ENCODE measurements at places on chromosomes 1 and 21.

GRCh38 chr1:57553666-57554065, 129.8 kb upstream of the DAB1 start:
- no peak for DNase-seq

DNA sequence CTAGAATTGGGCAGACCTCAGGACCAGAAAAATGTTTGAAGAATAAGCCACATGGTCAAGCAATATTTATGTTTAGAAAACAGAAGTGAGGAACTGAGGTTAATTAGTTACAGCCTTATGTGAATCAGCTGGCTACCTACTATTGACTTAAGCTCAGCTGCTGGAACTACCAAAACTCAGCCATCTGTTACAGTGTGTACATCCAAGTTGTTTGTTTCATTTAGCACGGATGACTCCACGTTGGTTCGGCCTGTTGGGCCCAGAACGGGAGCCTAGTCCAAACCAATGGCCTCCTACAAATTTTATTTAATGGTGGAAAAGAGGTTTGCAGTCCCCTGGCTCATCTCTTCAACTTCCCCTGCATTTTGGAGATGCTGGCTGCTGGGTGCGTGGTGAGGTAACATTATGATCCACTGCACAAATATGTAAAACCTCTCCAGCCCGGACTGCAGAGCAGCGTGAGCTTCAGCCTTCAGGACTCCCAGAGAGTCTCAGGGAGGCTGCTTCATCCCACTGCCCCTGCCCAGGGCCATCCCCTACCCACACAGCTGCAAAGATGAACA, 143.4 kb downstream of the ZZZ3 start:
- DNase-seq: no peak

DNA sequence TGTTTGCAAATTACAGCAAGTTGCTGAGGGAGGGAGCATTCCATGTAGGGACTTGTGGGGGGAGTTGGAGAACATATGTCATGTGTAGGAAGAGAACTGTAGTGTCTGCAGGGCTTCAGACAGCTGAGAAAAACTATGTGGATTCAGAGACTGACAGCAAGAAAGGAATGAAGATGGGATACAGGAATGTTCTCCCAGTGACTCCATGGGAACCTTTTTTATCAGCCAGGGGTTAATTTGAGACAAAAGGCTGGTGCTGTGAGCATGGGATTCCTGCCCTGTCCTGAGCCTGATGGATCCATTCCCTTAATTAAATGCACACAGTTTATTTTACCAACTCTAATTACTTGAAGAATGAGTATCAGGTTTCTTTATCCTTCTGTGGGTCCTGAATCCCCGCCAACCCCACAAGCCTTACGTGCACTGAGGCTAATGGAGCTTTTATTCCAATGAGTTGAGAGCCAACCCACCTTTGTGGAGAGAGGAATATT, 26.5 kb upstream of the PLXNA2 start:
- DNase-seq: no peak

- DNase-seq: no peak
Observed at GRCh38 chr1:109395602-109396512, 1.9 kb downstream of the SORT1 start.

DNA sequence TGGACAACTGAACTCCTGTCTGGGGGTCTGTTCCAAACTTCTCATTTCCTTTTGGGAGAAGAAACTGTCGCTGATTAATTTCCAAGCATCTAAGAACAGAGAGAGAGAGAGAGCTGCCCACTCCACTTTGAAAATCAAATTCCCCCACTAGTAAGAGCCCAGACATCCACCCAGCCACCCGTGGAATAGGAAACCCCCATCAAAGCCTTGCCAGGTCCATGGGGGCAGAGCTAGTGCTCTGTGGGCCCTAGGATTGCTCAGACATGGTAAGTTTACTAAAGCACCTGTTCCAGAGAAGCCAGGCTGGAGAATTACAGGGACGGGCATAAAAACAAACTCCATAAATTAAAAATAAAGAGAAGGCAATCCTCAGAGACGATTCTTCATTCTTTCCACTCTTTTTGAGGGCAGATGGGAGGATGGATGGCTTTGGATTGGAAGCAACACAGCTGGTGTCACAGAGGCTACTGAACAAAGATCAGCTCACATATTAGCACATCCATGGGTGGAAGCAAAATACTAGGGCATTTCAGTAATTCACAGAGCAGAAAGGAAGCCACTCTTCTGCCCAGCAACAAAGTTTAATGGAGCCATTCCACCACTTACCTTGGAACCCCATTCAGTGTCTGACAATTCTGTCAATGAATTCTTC, 103.9 kb downstream of the COLGALT2 start:
- no peak for DNase-seq

GRCh38 chr1:67630438-67631045, 54.5 kb upstream of the GADD45A start:
- DNase-seq: no peak

DNA sequence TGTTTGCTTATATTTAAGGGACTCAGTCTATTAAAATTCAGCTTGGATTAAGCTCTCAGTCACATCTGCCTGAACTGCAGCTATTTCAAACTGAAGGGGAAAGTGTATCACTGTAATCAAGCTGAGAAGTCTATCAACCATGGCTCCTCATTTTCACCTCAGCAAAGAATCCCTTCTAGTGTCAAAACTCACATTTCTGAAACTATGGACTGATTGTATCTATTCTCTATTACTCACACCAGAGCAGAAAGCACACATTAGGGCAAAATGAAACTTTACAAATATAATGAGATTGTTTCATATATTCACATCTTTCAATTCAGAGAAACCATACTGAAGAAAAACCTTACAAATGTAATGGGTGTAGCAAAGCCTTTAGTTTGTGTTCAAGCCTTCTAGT, 14.6 kb upstream of the C1orf146 start:
- no peak for DNase-seq

GRCh38 chr1:40921981-40922677, 57.4 kb upstream of the CTPS1 start:
- DNase-seq: no peak

GRCh38 chr1:39683591-39684312, 7.5 kb downstream of the HPCAL4 start:
- no peak for DNase-seq

GRCh38 chr1:234186037-234186688, 187.1 kb upstream of the COA6 start:
- no peak for DNase-seq

DNA sequence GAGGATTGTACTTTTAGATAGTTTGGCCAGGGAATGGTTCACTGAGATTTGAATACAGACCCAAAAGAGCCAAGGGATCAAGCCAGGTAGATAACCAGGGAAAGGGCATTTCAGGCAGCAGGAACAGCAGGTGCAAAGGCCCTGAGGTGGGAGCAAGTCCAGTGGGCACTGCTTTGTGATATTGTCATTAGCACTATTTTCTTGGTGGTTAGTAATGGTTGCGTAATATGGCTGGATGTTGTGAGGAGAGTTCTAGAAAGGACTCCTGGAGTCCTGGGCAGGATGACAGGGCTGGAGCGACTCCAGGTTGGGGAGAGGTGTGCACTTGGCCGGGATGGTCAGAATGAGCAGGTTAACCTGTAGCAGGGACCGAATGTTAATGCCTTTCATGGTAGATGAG, 4.4 kb downstream of the AZIN2 start:
- DNase-seq: no peak

- DNase-seq: peak; percentile 52
Observed at GRCh38 chr1:1406821-1407635, at the start of gene MRPL20. TSS of gene MRPL20 (minus strand) at chr1:1407293. CDS start at chr1:1407217, 76 bp downstream.

DNA sequence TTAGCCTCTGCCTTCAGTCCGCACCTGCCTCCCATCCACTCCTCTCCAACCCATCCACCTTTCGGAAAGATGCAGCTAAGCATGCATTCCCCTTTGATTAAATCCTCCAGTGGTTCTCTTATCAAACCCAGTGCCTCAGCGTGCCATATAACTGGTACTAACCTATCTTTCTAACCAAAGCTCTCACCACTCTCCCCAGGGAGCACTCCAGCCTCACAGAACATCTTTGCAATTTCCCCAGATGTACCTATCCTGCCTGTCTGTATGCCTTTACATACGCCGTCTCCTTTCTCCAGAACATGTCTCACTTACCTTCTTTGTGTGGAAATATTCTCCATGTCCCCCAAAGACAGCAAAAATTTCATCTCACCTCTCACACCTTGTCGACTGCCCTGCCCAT, 80.0 kb downstream of the SLC25A24 start:
- no peak for DNase-seq

GRCh38 chr1:234879147-234880080, 249.2 kb downstream of the TOMM20 start:
- DNase-seq: no peak

DNA sequence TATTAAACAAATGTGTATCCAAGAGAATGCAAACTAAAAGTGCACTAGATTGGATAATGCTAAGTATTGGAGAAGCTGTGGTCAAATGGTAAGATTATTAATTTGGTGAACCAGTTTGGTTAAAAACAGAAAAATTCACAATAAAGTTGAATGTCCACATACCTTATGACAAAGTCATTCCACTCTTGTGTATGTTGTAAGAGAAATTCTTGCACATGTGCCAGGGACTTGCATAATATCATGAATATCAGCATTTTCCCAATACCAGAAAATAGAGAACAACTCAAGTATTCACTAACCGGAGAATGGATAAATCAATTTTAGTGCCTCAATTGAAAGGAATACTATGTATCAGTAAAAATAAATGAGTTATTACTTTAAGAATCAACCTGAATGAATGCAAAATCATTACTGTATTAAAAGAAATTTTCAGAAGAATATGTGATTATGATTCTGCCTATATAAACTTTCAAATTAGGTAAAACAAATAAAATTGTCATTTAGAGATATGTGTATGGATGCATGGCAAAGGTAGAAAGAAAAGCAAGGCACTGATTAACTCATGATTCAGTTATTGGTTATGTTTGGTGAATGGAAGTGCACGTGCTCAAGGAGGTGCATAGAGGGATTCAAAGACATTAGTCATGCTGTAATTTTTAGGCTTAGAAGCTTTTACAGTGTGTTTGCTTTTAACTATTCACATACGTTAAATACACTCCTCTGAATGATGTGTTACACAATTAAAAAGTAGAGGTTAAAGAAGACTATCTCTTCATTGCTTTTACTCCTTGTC, 217.4 kb upstream of the KCNK2 start:
- no peak for DNase-seq

GRCh38 chr1:94209425-94209824, 28.0 kb downstream of the ARHGAP29 start:
- no peak for DNase-seq

DNA sequence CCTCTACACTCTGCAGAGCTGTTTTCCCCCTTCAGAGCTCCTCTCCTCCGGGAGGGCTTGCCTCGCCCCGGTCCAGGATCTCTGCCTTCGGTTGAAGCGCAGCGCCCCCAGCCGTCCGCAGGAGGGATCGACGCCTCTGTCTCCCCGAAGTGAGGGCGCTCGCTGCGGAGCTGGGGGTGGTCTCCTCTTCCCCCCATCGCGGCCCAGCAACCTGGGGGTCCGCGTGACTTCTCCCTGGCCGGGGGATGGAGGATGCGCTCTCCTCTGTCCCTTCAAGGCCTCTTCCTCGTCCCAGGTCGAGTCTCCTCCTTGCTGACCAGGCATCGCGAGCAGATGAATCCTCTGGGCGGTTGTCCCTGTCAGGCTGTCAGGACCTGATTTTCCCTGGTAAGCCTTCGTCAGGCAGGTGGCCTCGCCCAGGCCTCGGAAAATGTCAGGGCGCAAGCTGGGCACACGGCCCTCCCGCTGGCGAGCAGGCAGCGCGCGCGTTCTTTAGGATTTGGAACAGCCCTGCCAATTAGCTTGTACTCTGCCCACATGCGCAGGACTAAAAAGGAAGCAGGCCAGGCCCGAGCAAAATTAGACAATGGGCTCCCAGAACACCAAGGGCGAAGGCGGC, 90.5 kb downstream of the EDEM3 start:
- DNase-seq: peak; percentile 24

- peak; percentile 50 for DNase-seq
Observed at GRCh38 chr1:9438431-9439073, 100.7 kb upstream of the SLC25A33 start.

GRCh38 chr21:29656504-29657239, 283.1 kb downstream of the GRIK1 start:
- no peak for DNase-seq

- DNase-seq: no peak
Observed at GRCh38 chr21:35335951-35336446, 286.9 kb upstream of the RUNX1 start.

GRCh38 chr1:245583575-245584330, 429.0 kb downstream of the KIF26B start:
- no peak for DNase-seq

GRCh38 chr1:14926229-14926628, 227.3 kb upstream of the TMEM51 start:
- DNase-seq: no peak

DNA sequence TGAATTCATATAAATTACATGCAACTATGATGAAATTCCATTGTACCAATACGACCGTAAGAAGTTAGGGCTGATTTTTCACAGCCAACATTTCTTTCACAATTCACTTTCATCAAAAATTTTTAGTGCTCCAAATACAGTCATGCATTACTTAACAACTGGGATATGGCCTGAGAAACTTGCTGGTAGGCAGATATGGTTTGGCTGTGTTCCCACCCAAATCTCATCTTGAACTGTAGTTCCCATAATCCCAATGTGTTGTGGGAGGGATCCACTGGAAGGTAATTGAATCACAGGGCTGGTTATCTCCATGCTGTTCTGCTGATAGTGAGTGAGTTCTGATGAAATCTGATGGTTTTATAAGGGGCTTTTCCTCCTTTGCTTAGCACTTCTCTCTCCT, 244.4 kb downstream of the AKT3 start:
- no peak for DNase-seq

DNA sequence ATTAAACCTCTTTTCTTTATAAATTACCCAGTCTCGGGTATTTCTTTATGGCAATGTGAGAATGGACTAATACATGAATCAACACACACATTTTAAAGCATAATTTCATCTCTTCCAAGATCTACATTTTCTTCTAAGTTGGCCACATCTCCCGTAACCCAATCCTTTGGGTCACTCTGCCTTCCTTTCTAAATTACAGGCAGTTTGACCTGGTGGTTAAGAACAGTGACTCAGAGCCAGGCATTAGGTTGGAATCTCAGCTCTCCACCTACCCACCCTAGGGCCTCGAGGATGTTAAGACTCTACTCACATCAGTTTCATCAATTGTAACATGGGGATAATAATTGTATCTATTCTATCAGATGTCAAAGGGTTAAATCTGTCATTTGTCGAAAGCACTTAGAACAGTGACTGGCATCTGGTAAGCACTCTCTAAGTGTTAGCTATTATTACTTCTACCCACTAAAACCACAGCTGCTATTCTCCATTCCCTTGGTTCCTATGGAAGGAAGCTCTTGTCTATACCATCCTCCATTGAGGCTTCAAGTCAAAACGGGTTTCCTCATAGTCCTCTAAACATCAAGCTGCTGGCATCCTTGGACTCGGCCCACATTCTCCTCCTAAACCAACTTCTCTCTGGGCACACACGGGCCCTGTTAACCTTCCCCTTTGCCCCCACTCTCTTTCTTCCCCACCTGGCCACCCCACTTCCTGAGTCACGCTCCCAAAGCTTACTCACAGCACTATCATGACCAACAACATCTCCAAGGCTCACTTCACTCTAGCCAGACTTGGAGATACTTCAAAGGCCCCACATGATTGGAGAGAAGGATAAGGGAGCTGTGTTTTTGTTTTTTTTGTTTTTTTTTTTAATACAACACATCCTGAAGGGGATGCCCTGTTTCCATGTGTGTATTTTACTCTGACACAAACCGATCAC, 116.9 kb downstream of the TGFBR3 start:
- DNase-seq: no peak

Data from substantia nigra (tissue), 51 donors.